ENCODE measurements at places on chromosomes 4 and X.

- no peak for DNase-seq
Measured at GRCh38 chr4:173151496-173151895, 17.1 kb upstream of the GALNT7 start.

DNA sequence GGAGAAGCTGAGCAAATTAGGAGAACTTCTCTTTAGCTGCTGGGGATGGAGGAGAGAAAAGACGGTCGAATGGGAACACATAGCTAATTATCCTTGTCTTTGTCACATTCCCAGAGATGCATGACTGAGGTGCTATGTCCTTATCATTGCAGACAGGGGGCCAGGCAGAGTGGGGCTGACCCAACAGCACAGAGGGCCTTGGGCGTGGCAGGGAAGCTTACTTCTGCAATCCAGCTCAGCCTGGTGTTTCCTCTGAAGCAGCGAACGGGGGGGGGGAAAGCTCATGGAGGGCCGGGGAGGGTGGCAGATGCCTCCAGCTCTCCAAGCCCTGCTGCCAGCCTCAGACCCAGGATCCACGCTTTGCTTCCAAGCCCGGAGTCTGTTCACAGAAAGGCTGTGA, 50.8 kb upstream of the HOPX start:
- DNase-seq, result no peak

- DNase-seq, result no peak
Measured at GRCh38 chr4:88511236-88511635, 12.3 kb downstream of the PYURF start.

DNA sequence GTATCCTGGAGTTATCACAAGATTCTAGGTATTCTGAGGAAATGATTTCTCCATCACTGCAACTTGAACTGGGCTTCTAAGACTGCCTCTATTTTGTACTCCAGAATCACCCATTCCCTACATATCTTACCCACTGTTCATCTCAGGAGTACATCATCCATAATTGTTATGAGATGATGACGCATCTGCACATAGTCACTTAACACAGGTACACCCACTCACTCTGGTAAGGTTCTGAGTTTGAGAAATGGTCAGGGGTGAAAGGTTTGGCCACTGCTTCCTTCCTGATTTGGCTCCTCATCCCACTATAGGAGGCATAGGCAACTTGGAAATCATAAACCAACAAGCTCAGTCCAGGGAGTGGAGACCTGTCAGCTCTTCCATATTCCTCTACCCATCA, 143.9 kb downstream of the GLRA2 start:
- DNase-seq, result no peak

DNA sequence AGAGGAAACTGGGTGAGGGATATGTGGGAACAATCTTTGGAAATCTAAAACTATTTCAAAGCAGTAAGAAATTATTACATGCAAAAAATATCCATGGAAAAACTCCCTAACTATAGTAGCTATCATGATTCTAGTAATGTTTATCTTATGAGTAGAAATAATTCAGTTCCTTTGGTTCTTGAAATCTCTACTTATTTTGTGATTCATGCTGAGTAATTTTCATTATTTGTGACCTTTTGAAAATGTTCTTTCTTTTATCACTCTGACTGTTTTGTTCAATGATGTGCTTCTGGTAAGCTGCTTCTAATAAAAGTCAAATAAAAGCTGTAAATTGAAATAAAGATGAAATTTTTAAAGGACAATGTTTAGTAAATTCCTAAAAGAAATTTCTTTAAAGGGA, 40.4 kb upstream of the MAGEB10 start:
- no peak for DNase-seq

DNA sequence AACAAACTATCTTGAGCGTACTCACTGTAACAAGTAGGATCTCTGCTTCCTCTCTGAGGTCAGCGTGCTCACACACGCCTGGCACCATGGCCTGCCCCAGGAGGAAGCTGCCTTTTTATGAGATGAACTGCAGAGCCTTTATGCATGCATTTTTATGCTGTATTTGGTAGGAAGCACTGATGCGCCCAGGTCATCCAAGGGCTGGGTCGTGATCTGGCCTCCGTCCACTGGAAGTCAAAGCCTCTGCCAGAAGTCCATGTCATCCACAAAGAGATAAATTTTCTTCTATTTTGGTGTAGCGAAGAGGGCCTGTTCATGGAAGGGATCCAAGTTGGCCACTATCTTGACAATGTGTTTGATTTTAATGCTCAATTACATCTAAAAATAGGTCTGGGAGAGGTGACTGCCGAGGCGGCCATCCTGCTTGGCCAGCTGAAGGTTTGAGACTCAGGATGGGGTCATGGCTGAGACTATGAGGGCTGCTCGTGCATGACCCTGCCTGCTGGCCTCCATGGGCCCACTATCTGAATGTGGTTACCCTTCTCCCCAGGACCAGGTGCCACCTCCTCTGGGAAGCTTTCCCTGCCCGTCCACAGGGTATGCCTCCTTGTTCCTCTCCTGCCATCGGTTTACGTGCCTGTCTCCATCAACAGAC, 50.3 kb downstream of the HTRA3 start:
- DNase-seq, result no peak

DNA sequence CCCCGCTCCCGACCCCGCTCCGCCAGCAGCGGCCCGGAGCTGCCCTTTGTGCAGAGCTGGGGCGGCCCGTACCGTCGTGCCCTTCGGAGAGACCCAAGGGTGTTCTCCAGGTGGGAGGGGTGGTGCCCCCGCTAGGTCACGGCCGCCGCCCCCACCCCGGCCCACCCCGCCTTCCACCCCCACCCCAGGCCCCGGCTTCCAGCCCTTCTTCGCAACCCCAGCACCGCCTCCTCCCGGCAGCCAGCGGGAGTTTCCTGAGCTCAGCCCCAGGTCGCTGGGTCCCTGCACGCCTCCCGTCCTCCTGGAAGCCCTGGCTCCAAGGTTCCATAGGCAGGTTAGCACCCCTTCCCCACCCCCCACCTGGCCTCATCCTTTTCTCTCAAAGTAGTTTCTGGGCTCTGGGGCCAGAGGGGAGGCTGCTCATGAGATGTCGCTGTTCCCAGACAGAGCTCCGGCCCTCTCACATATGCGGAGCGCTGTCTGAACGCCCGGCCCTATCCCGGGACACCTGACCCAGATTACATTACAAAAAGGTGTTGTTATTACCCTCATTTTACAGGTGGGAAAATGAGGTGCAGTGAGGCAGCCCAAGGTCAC, 25.2 kb upstream of the FGFR3 start:
- no peak for DNase-seq

- no peak for DNase-seq
Measured at GRCh38 chrX:64843224-64843623, 133.0 kb downstream of the ZC4H2 start.

DNA sequence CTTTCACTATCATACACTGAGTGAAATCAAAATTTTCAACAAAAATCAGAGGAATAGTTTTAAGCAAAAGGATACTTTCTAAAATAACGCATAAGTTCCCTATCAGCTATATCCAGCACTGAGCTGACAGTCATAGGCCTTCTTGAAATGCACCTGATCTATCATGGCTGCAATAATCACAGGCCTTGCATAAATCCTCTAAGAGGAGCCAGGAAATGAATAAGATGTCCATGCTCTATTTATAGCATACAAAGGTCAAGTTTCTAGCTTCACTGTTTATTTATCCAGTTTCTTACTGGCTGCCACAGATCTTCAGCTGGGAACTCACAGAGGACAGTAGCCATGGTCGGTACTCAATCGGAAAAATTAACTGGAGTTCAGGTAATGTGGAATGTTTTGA, 235.9 kb upstream of the DMD start:
- no peak for DNase-seq

DNA sequence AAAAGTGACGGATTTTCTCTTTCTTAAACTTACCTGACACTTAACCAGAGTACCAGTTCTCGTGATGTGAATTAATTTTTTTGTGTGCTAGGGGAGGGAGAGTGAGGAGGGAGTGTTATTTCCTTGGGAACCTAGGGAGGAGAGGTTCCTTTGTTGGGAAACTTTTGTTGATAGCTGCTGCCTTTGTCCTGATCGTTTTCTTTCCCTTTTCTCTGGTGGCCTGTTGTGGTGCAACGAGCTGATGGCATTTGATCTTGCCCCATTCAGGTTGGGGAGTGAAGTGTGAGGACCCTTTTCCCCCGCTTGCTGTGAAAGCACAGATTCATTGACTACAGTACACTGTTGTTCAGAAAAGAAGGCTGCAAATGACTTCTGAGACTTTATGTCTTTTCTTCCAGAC, 59.8 kb downstream of the SLC9A6 start:
- DNase-seq, result no peak

GRCh38 chrX:9884031-9884779, 83.0 kb upstream of the CLDN34 start:
- DNase-seq, result no peak

DNA sequence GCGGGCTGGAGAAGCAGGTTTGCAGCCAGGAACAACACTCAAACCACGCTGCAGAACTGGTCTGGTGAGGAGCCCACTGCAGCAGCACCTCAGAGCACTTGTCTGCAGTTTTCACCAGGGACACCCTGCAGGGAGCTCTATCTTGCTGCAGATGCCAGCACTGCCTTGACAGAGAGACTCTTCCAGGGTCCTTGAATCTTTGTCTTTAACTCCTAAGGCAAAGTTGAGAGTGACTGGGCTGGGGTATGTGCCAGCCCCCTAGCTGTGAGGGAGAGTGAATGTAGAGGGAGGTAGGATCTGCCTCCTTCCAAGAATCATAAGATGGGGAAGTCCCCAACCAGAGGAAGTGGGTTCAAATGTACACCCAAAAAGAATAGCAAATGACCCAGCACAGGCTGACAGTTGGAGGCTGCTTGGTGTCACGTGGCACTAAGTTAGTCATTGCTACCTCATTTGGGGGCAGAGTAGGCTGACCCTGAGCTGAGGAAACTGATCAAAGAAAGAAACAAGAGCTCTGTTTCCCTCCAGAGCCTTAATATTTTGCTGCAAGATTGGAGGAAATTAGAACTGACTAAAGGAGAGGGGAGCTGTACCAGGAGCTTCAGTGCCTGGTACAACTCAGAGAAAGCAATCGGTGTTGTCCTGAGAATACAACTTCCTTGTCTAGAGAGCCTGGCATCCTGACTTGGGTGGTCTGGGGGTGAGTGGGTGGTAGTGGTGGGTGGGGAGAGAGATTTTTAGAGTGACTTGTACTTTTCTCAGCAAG, 28.2 kb upstream of the HUWE1 start:
- DNase-seq, result no peak

GRCh38 chrX:31201503-31201902, 129.7 kb upstream of the FTHL17 start:
- no peak for DNase-seq

DNA sequence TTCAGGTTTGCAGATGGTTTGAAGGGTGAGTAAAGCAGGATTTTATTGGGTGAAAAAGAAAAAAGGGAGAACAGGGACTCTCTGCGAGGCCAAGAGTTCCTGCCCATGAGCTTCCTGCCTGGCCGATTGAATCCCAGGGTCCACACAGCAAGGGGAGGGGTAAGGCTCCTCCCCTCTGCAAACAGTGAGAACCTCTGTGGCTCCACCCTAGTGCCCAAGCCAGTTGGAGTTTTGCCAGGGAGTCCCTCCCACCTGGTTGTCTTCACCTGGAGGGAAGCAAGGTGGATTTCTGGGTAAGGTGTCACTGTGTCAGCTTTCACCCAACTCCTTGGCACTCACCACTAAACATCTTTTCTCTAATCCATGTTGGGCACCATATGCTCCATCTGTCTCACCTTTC, 70.9 kb downstream of the PDHA2 start:
- DNase-seq, result no peak

GRCh38 chr4:139918591-139918990, 235.4 kb downstream of the MAML3 start:
- DNase-seq, result no peak

DNA sequence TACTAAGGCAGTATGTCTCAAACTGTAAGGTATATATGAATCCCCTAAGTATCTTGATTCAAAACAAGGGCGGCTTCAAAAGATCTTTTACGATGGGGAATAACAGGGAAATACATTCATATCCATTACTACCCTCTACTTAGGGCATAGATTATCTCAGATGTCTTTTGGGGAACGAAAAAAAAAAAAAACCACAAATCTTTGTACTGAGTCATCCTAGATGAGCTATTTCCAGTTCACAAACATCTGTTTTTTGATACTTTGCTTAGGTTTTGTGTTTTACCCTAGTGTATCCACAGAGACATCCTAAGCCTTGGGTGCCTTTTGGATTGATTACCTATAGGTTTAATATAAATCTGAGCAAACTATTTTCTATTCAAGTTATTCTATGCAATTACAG, 457.2 kb downstream of the NLGN4X start:
- DNase-seq, result no peak
